ENCODE measurements at places on chromosomes 7 and 10.

DNA sequence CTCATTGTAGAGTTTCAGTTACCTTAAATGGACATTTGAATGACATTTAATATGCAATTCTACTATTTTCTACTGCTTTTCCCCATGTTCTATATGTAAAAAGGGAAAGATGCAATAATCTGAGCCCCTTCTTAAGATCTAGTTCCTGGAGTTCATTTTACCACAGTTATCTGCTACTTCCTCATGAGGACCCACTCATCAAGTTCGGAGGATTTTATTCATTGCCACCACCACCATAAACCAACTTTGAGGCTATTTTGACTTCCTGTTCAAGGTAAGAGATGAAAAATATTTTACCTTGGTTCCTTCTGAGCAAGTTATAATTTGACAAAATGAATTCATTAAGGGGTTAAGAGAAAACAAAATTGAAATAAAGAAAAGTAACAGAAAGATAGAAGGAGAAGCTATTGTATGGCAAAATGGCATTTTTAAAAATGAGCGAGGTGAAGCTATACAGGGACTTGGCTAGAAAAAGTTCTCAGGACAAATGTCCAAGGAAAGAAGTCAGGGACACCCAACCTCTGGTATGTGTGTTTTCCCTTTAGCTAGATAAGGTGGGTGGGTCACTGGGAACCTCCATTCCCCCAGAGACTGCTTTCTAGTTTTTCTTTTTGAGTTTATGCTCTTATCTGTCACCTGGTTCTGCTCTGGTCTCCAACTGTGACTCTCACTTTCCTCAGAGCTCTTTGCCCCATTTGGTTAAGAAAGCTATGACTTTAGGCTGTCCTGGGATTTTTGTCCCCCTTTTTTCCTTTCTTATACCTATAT, 14.9 kb upstream of the FAM3C start:
- DNase-seq = no peak

DNA sequence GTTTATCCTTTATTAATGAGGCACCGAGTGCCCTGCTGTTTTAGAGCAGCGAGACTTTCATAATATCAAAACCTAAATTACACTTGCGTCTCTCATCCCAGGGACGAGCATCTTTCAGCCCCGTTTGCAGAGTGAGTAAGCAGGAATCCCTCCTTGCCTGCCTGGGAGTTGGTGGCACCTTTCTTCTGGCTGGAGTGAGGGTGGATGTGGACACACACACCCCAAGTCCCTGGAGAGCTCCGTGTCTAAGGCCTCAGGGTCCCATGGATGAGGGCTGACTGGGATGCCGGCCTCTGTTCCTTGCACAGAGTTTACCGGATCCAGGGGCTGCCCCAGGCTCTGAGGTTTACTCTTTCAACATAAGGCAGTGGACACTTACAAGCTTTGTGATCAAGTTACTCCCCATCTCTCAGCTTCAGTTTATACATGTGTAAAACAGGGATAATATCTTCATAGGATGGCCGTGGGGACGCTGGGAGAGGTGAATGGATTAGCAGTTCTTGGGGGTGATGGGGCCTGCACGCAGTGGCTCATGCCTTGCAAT, 24.5 kb downstream of the POLL start:
- DNase-seq = no peak

DNA sequence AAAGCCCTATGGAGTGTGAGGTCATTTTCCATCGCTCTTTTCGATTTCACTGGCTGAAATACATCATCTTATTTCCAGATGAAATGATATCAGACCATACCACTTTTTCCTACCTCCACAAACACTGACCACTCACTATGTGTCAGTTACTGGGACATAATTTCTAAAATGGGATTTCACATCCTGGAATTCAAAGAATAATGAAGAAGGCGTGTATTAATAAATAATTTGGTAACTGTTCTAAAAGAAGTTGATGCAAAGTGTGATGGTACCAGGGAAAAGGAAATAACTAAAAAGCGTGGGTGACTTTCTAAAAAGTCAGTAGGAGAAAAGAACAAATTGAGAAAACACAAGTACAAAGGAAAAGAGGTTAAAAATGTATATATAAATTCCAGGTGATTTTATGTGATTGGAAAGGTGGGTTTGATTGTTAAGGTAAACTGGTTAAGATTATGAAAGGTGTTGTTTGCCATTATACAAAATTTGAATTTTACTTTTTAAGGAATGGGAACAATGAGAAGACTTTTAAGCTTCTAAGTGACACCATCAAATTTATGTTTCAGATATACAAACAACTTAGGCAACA, 764 bp upstream of the NDUFA5 start:
- no peak for DNase-seq

DNA sequence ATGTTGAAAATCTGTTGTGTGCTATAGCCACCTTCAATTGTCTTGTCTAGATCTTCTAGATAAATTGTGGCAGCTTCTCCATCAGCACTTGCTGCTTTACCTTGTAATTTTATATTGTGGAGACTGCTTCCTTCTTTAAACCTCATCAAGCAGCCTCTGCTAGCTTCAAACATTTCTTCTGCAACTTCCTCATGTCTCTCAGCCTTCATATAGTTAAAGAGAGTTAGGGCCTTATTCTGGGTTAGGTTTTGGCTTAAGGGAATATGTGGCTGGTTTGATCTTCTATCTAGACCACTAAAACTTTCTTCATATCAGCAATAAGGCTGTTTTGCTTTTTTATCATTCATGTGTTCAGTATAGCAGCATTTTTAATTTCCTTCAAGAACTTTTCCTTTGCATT, 128.2 kb downstream of the ADAM22 start:
- DNase-seq = no peak

- DNase-seq = no peak
These were observed 375.9 kb downstream of the BMPER start for GRCh38 chr7:34281260-34281659.

GRCh38 chr7:28510026-28510369, 97.7 kb downstream of the CREB5 start:
- DNase-seq = no peak

DNA sequence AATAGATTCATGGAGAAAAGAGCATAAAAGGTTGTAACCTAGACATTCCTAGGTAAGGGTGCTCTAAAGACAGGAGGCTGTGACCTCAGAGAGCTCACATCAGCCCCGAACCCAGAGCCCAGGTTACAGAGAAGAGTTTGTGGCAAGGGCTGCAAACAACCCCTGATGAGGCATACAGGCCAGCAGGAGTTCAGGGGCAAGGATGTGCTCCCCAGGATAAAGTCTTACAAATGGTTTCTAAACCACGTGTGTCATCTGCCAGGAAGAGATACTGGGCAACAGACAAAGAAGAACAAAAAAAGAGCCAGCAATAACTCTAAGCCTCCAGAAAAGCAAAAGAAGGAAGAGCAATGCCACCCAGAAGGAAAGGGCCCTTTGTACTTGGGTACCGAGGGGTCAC, 27.7 kb downstream of the NCAPG2 start:
- no peak for DNase-seq

DNA sequence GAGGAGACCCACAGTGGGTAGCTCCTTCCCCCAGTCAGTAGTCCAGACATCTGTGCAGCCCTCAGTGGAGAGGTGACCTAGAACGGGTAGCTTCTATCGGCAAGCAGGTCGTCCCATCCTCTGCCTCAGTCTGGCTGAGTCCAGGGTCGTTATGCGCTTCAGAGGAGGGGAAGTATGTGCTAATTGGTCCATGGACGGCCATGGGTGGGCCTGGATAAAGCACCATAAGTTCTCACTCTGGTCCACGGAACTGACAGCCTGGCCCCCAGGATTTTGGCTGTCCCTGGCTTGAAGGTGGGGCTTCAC, 78.6 kb downstream of the HDAC9 start:
- no peak for DNase-seq

- DNase-seq = no peak
These were observed 23.0 kb downstream of the BMPR1A start for GRCh38 chr10:86779220-86780017.

- DNase-seq = no peak
These were observed 52.7 kb downstream of the FIGNL1 start for GRCh38 chr7:50397320-50397970.

GRCh38 chr10:113445736-113446135, 107.1 kb upstream of the HABP2 start:
- no peak for DNase-seq

- no peak for DNase-seq
These were observed 2.1 kb downstream of the SP4 start for GRCh38 chr7:21429786-21430574.

GRCh38 chr10:63697956-63698786, 177.0 kb downstream of the REEP3 start:
- DNase-seq = no peak

- no peak for DNase-seq
These were observed 96.7 kb upstream of the EFCAB10 start for GRCh38 chr7:105677817-105678573.

DNA sequence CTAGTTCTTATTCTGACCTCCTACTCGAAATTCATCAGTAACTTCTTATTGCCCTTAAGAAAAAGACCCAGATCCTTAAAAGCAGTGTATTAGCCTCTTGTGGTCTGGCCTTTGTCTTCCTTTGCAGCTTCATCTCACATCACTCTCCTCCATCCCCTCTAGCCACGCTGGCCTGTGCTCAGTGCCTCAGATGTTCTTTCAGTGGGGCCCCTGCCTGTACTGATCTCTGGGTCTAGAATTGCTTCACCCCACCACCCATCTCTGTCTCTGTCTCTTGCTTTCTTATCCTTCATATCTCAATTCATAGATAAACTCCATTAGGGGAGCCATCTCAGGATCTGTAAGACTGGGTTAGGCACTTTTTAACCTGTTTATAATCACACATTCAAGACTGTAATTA, 1178.5 kb upstream of the C7orf33 start:
- DNase-seq = no peak

- DNase-seq = no peak
These were observed 31.3 kb downstream of the C10orf105 start for GRCh38 chr10:71688256-71688655.

GRCh38 chr10:49184642-49185111, 3.5 kb downstream of the TMEM273 start:
- DNase-seq = no peak

GRCh38 chr10:10125676-10126075, 892.0 kb upstream of the CELF2 start:
- DNase-seq = no peak

GRCh38 chr7:98133621-98134303, 27.1 kb downstream of the LMTK2 start:
- DNase-seq = no peak

- no peak for DNase-seq
These were observed 639.8 kb downstream of the INHBA start for GRCh38 chr7:41063116-41063515.

GRCh38 chr7:47028284-47028683, 553.6 kb downstream of the TNS3 start:
- no peak for DNase-seq

- peak; percentile 21 for DNase-seq
These were observed 80.4 kb upstream of the CDK6 start for GRCh38 chr7:92916770-92917224.

GRCh38 chr7:130274983-130275591, 8.4 kb downstream of the CPA2 start:
- DNase-seq = no peak

- DNase-seq = no peak
These were observed 148.1 kb upstream of the ZNF32 start for GRCh38 chr10:43796781-43797180.

DNA sequence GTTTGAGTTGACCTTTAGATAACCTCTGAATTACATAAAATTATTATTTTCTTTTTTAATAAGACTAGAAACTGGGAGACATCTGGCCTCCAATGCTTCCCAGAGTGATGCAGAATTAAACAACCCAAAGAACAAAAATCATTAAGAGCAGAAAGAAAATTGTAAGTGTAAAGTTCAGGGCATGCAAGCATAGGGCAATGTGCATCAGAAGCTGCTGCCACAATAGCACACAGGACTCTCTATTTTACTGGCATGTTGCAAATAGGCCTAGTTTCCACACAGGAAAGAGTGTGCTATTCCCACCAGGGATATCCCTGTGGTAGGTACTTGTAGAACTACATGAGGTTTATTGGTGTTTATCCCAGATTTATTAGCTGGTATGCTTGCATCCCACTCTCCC, 20.5 kb upstream of the STEAP2 start:
- no peak for DNase-seq

GRCh38 chr7:85682833-85683620, 496.2 kb upstream of the SEMA3D start:
- peak; percentile 3 for DNase-seq

DNA sequence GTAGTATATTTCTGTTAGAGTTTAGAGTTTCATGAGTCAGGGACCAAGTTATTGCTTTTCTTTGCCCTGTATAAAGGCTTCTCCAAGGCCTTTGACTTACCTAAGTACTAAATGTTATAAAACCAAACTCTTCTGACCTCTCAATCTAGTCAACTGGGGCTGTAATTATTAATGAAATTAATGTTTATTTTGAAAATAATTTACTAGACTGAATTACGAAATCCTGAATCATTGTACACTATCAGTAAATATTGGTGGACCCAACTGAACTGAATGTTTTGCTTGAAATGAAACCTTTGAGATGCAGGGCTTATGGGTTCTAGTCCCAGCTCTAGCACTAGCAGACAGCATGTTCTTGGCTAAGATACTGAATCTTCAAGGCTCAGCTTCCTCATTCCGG, 1.7 kb upstream of the CYP2C9 start:
- DNase-seq = no peak

DNA sequence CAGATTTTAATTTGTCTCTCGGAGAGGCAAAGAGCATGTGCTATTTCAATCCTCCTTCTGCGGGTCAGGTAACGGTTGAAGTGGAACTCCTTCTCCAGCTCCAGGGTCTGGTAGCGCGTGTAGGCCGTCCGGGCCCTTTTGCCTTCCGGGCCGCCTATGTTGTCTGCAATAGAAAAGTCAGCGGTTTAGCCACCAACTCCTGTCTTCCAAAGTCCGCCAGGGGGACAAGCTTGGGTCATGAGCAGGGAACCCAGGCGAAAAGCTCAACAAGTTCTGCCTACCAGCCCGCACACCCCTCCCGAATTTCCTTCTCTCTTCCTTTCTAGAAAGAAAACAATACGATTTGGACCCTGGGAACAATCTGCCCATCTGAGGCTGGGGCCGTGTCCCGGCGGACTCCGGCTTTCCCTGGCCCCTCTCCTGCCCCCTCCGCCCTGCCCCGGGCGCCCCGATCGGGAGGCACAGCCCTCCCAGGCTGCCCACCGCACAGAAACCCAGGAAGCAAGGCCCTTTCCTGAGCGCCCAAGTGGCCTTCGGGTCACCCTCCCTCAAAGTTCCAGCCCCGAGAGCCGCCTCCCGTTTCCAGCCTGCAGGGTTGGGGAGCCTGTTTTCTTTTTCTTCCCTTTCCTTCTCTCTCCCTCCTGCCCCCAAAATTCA, 1.4 kb downstream of the HOXA5 start:
- DNase-seq = no peak
